ENCODE measurements at places on chromosomes 11 and 22. TPM values are rescaled to one million over a fixed set of nuclear protein-coding genes. Genes with fewer than 3 reads are reported as not detected.

Gene GRAMD1B
- total RNA-seq: 26.0 TPM

Gene CCDC188
- not detected for total RNA-seq

DNA sequence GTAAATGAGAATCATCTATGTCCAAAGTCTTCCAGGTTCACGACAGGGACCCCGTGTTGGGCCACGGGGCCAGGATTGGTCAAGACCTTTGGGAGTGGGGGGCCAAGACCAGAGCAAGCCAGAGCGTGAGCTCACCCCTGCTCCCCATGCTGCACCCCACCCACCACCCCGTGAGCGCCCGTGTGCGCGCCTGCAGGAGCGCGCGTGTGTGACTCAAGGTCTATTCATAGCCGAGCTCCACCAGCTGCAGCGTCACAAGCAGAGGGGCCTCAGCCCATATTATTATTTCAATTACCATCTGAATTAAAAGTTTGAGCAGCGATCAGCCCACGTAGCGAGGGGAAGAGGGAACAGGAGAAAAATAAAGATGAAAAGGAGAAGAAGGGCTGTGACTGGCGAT is 5.2 kb downstream of the KCNJ4 start:
- no peak overlapping the region for H3K4me3 ChIP-seq
- DNase-seq: no peak
- H3K4me1 ChIP-seq: peaks cover 4% of the 10 kb centered on the region
- H3K27me3 ChIP-seq: peaks cover 25% of the 10 kb centered on the region
- H3K36me3 ChIP-seq: peaks cover 2% of the 10 kb centered on the region

DNA sequence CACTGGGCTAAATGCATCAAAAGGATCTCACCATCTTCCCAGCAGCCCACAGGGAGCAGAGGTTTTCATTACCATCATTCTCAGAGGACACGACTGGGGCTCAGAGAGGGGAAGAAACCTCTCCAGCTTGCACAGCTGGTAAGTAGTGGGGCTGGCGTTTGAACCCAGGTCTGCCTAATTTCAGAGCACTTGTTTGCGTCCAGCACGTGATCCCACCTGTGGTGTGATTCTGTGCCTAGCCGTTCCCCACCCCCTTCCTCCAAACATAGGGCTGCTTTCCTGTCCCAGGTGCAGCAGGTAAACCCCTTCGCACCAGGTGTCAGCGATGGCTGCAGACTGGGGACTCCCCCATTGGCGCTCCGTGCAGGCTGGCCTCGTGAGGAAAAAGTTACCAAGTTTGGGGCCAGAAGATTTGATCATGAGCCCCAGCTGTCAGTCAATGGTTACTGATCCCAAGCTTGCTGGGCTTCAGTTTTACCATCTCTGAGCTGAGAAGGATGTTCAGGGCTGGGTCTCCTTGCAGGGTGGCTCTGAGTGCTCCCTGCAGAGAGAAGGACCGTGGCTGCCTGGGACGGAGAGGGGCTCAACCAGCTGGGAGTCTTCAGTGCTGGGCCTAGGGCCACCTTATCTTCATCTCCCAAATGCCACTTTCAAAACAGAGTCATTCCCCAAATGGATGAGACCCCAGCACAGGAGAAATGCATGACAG is 445.6 kb downstream of the TBC1D22A start:
- H3K36me3 ChIP-seq: no peaks in the 10 kb centered on the region
- no peak overlapping the region for H3K27ac ChIP-seq
- no peaks in the 10 kb centered on the region for H3K27me3 ChIP-seq
- H3K4me1 ChIP-seq: no peaks in the 10 kb centered on the region

Gene SLC5A4
- total RNA-seq: not detected

Gene LDHAL6A
- not detected for total RNA-seq

DNA sequence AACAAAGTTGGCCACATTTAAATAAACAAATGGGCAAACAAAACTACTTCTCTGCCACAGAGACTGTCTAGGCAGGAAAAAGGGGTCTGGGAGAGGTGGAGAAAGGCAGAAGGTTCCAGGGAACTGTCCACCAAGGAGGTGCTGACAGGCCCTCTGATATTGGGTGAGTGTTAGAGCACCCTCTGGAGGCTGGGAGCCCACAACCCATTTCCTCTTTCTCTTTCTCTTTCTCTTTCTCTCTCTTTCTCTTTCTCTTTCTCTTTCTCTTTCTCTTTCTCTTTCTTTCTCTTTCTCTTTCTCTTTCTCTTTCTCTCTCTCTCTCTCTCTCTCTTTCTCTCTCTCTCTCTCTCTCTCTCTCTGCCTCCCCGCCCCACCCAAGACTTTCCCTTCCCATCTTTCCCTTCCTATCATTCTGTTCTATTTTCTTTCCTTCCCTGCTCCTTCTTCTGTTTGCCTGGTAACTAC is 912.8 kb downstream of the DLG2 start:
- peaks cover 2% of the 10 kb centered on the region for H3K4me1 ChIP-seq
- H3K4me3 ChIP-seq: peak overlapping the region; percentile 55
- H3K27me3 ChIP-seq: peaks cover 4% of the 10 kb centered on the region
- H3K36me3 ChIP-seq: no peaks in the 10 kb centered on the region
- peak overlapping the region; percentile 33 for H3K27ac ChIP-seq
- DNase-seq: peak; percentile 80

DNA sequence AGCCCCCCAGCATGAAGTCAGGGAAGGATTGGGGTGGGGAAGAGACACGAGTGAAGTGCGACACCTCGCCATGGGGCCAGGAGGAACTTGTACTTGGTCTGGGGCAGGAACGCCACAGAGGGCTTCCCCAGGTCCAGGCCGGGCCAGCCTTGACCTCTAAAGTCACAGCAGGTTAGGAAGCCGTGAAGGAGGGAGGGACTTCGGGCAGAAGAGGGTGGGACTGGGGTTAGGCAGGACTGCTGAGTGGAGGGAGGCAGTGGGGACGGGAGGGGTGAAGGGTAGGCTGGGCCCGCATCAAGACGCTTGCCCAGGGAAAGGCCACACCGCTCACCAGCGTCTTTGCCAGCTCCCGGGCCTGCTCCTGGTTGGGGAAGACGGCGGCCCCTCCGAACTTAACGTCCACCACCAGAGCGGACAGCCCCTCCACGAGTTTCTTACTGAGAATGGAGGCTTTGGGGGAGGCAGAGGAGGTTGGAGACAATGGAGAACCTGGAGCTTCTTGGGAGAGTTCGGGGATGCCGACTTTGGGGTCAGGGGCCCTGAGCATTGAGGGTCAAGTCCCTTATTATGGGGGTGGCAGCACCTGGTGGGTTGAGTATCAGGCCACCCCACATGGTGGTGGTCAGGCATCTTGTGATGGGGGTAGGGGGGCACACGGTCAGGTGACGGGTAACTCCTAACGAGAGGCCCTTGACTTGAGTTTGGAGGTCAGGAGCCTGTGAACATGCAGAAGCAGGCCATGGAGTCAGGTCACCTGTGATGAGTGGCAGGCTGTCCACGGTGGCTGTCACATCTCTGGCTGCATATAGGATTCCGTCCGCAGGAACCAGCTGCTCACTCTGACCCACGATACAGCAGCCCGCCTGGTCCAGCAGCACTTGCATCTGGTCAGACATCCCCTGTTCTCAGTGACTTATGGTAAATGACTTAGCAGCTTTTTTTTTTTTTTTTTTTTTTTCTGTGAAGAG is 1.7 kb upstream of the SCO2 start:
- peak overlapping the region; percentile 91 for H3K27ac ChIP-seq
- peak; percentile 66 for DNase-seq
- H3K27me3 ChIP-seq: no peaks in the 10 kb centered on the region
- H3K36me3 ChIP-seq: peaks cover 41% of the 10 kb centered on the region
- peaks cover 45% of the 10 kb centered on the region for H3K4me1 ChIP-seq

GRCh38 chr11:6027501-6027900 is 3.1 kb downstream of the OR56A1 start:
- H3K27me3 ChIP-seq: peaks cover 17% of the 10 kb centered on the region
- no peak overlapping the region for H3K4me3 ChIP-seq
- no peak for DNase-seq
- no peaks in the 10 kb centered on the region for H3K4me1 ChIP-seq
- H3K36me3 ChIP-seq: no peaks in the 10 kb centered on the region
- H3K27ac ChIP-seq: no peak overlapping the region

DNA sequence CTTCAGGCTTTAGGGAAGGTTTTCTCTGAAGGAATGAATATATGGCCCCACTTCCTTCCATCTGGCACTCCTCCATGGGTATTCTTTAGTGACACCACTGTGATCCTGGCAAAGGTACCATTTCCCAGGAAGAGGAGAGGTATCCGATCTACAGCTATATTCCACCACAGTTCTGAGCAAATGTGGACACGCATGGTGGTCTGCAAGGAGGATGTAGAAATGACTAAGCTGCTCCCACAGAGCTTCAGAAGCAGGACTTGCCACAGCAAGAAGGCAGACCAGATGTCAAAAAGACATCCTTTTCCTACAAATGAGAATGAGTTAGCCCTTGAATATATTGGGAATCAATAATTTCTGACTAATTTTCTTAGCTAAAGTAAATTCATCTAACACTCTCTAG is 45.5 kb downstream of the ARFGAP2 start:
- no peaks in the 10 kb centered on the region for H3K36me3 ChIP-seq
- no peak for DNase-seq
- H3K4me1 ChIP-seq: no peaks in the 10 kb centered on the region
- no peak overlapping the region for H3K4me3 ChIP-seq
- no peaks in the 10 kb centered on the region for H3K27me3 ChIP-seq

Gene SPTBN2
- total RNA-seq: 0.31 TPM

- H3K27ac ChIP-seq: no peak overlapping the region
- no peaks in the 10 kb centered on the region for H3K36me3 ChIP-seq
- DNase-seq: no peak
- H3K27me3 ChIP-seq: no peaks in the 10 kb centered on the region
Measured at GRCh38 chr11:26851696-26852095, 129.8 kb upstream of the SLC5A12 start.

DNA sequence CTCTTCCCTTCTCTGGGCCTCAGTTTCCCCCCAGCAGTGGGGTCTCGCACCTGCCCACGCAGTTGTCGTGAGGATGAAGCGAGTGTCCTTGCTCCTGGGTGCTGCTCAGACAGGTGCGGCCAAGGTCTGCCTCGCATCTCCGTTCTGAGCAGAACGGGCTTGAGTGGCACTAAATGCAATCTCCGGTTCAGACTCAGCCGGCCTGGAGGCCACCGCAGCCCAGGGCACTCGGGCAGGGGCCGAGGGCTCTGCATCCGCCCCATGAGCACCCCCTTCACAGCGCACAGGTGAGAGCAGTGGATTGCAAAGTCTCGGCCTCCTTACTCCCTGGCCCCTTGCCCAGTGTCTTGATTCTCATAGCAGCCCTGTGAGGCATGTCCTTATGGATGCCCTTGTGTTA is 30.1 kb upstream of the SLC22A12 start:
- H3K27ac ChIP-seq: no peak overlapping the region
- no peaks in the 10 kb centered on the region for H3K36me3 ChIP-seq
- no peaks in the 10 kb centered on the region for H3K4me1 ChIP-seq

DNA sequence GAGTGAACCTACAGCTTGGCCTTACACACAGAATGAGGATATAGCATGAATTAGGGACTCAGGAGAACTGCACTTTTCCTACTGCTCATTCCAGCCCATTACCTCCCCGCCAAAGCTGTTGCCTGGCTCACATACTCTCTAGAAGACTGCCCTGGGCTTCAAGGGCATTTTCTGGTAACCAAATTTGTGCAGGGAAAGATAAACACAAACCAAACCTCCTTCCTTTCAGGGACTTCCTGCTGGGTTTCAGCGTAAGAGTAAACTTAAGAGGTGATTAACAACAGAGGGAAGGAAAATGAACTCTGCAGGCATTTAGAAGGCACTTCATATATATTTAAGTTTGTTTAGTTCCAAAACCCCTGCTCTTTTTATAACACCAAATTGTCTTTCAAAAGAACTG is 194.9 kb downstream of the SWAP70 start:
- peak overlapping the region; percentile 75 for H3K27ac ChIP-seq
- H3K4me3 ChIP-seq: peak overlapping the region; percentile 48
- H3K4me1 ChIP-seq: peaks cover 36% of the 10 kb centered on the region
- no peaks in the 10 kb centered on the region for H3K27me3 ChIP-seq

DNA sequence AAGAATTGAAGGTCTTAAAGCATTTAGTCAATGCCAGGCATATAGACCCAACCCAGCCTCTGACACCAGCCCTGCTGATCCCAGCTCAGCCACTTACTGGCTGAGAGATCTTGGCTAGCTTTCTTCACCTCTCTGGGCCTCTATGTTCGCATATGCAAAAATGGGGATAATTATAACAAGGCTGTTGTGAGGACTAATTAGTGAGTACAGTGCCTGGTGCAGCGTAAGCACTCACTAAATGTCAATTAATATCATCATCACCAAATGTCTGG is 10.5 kb downstream of the CHST1 start:
- no peak overlapping the region for H3K4me3 ChIP-seq
- H3K27me3 ChIP-seq: peaks cover 19% of the 10 kb centered on the region
- H3K4me1 ChIP-seq: peaks cover 20% of the 10 kb centered on the region
- DNase-seq: no peak

GRCh38 chr11:113473983-113474361 is 1.2 kb downstream of the DRD2 start:
- H3K4me3 ChIP-seq: no peak overlapping the region
- H3K27ac ChIP-seq: no peak overlapping the region
- H3K36me3 ChIP-seq: no peaks in the 10 kb centered on the region
- H3K27me3 ChIP-seq: peaks cover 51% of the 10 kb centered on the region
- H3K4me1 ChIP-seq: peaks cover 6% of the 10 kb centered on the region

Gene MLC1
- 9.4 TPM for total RNA-seq

Gene PANX3
- not detected for total RNA-seq
